Activated gamma-delta T cell treated with Interleukin-2 at 50 U/mL for 16 hours (primary cell): ENCODE measurements at places on chromosomes 2 and 18.

- DNase-seq, result no peak
These were observed 15.3 kb downstream of the MTX2 start for GRCh38 chr2:176284461-176285049.

GRCh38 chr2:184596819-184597411 lies 1.4 kb upstream of the ZNF804A start:
- DNase-seq, result no peak

DNA sequence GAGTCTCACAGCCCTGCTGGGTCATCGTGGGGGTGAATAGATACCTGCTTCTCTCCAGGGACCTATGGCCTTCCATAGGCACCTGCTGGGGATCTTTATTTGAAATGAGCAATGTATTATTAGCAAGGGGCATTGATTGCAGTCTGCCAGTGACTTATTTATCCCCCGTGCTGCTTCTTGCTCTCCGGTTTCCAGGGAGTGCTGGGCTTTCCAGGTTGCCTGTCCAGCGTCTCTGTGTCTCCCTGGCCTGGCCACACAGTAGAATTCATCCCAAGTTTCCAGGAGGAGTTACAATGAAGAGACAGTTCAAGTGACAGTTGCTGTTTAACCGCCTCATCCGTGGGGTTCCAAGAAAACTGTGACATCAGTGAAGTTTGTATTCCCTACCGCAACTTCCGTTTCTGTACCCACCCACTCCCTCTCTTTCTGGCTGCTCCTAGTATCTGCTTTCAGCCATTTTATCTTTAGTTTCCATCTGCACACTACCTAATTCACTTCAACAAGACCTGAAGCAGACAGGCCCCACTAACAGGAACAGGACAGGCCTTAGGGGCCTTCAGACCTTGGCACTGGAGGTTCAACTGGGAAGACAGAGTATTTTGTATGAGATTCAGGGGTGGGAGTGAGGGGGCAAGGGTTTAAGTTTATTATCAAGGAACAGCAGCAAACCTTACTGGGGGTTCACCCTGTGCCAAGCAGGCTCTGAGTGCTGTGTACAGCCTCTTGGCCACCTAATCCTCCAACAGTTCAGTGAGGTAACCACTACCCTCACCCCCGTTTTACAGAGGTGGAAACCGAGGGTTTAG lies 134.8 kb downstream of the PRKCE start:
- DNase-seq, result no peak

DNA sequence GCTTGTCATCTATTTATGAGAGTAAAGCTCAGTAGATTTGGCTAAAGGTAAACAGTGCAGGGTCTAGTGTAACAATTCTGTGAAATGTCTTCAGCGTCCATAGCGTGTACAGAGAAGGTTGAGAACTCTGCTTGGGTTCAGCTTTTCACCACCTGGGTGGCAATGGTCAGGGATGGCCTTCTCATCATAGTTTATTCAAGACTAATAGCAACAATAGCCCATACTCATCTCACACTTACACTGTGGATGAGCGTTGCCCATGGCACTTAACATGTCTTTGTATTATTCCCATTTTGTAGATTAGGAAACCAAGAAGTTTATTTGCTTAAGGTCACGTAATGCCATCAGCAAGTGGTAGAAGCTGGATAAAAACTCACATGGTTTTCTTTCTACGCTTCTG lies 106.8 kb upstream of the RND3 start:
- no peak for DNase-seq

DNA sequence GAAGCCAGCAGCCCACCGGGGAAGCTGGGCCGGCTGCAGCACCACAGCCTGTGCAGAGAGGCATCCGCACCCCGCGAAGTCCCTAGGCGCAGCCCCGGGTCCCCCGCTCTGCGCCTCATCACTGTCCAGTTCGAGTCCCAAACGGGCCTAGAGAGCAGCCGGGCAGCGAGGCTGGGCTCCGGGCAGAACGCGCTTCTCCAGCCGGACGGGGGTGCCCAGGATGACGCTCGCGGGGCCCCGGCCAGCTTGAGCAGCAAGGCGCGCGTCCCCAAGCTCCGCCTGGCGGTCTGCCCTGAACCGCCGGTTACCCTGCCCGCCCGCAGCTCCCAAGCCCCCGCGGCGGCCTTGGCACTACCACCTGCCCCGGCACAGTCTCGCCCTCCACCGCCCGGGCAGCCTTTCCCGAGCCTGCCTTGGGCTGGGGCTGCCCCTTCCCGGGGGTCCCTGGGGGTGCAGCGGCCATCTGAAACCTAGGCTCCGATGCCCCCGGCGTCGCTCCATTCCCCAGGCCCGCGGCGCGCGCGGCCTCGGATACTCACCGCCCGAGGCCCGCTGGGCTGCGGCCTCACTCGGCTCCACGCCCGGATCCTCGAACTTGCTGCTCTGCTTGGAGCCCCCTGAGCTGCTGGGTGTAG lies 591 bp downstream of the SLC16A14 start:
- peak; percentile 10 for DNase-seq

DNA sequence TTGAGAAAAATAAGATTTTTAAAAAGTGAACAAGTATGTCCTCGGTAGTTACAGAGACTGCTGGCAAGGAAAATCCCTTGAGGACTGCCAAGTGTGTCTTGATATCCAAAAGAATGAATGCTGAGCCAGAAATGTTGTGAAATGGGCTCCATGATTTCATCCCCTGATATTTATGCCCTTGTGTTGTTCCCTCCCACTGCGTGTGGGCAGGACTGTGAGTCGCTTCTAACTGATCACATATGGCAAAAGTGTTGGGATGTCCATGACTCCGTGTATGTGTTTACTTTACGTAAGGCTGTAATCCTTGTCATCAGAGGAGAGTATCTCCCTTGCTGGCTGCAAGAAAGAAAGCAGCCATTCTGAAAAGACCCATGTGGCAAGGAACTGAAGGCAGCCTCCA lies 285.1 kb downstream of the SS18 start:
- DNase-seq, result no peak

DNA sequence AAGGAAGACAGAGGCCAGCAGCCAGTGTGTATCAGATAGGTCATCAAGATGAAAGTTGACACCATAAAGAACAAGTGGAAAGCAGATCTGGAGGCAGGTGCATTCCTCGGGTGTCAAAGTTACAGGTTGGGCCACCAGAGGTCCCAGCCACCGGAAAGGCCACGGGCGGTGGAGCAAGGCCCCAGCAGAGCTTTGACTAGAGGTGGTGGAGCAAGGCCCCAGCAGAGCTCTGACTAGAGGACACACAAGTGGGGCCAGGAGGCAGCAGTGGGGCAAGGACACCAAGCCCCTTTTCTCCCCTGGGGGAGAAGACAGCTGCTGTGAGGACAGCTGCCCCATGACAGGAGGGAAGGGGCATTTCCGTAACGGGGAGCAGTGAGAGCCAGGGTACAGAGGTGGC lies 115.1 kb downstream of the GYPC start:
- DNase-seq, result no peak

DNA sequence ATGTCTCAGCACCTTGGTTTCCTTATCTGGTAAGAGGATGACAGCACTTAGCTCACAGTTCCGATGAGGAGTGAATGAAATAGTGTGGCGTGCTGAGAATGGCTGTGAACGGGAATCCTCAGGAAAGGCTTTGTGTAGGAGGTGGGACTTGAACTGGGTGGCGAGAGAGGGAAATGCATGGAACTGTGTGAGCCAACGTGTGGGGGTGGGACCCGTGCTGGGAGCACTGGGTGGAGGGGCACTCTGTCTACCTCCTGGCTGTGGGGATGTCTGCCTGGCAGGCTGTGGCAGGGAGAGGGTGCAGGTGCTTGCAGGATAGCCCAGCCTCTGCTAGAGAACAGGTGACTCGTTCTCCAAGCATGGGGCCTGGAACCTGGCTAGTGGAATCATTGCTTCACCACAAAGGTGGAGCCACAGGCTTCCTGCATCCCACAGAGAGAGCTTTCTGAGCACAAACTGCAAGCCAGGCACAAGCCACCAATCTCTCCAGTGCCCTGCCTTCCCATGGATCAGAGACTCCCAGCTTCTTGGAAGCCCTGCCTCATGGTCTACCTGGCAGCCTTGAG lies 145.2 kb downstream of the CELF4 start:
- DNase-seq, result no peak

DNA sequence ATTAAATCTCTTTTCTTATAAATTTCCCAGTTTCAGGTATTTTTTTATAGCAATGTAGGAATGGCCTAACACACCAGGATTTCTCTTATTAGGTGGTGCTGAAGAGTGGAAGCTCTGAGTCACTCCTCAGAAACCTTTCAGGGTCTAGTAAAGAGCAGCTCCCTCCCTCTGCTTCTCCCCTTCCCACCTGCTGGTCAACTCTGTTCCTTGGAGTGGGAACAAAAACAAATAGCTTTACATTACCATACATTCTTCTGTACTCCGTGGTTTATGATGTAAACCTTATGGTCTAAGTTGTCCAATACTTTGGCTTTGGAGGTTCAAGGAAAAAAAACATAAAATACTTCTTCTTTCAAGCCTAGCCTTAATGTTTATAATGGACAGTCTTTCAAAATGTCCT lies 2.7 kb upstream of the IL1R1 start:
- no peak for DNase-seq

DNA sequence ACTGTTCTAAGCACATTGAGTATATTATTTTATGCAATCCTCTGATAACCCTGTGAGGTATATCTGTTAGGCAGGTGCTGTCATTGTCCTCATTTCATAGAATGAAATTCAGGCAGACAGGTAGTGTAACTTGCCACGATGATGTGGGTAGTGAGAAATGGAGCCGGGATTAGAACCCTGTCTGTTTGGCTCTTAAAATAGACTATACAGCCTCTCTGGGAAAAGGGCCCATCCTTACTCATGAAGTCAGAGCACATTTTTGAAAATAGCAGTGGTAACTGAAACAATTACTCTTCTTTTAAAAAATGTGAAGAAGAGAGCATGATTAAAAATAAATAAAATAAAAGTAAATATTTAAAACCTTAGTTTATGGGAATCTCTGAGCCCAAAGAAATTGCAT lies 23.0 kb downstream of the FAM171B start:
- DNase-seq, result no peak

DNA sequence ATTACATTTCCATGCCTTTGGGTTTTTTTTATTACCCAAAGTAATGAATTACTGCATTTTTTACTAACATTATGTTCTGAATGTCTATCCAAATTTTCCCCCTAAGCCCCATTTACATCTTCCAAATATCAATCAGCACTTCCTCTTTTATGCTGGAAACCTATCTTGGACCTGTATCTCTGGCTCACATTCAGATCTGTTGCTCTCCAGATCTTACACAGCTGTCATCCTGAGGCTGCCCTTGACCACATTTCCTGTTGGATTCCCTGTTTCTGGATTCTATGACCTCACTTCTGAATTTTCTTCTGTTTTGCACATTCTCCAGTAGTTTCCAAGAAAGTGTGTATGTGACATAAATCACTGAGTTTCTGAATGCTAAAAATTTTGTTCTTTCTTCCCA lies 146.7 kb downstream of the PDE1A start:
- no peak for DNase-seq

GRCh38 chr2:25372405-25373268 lies 30.9 kb upstream of the DNMT3A start:
- no peak for DNase-seq

DNA sequence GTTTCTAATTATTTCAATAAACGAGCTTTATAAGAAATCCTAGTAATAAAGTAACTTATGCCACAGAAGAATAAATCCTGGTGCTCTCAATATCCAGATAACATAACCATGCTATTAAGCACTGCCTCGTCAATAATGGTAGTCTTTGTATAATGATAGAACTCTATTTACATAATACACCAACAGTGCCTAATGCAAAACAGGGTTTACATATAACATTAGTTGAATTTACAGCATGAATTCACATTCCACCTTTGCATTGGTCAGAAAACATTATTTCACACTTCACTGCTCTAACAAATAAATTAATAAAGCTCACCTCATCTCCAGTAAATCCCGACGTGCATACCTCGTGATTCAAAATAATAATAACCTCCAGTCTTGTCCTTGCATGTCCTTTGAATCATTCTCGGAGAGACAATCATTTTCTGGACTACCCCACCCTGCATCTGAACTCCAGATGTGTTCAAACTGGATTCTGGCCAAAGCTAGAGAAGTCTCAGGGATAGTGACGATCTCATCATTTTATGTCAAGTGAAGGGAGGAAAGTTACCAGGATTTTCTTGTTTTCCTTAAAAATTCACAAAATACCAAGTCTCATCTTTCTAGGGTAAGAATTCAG lies 189.2 kb downstream of the NCKAP5 start:
- no peak for DNase-seq

DNA sequence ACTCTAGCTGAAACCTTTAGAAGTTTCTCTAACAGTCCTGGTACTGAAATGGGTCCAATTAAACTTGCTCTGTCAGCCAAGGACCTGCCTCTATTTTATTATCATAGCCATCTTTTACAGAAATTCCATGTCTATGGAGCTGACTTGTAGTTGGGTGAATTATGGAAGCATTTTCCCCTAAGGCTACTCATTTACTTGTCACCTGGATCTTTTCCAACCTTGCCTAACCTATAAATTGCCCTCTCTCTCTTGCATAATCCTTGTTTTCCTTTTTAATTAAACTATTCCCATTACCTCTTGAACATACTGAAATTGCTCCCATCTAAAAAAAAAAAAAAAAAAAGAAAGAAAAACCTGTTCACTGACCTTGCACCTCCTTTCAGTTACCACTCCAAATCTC lies 74.6 kb upstream of the DOK6 start:
- no peak for DNase-seq

DNA sequence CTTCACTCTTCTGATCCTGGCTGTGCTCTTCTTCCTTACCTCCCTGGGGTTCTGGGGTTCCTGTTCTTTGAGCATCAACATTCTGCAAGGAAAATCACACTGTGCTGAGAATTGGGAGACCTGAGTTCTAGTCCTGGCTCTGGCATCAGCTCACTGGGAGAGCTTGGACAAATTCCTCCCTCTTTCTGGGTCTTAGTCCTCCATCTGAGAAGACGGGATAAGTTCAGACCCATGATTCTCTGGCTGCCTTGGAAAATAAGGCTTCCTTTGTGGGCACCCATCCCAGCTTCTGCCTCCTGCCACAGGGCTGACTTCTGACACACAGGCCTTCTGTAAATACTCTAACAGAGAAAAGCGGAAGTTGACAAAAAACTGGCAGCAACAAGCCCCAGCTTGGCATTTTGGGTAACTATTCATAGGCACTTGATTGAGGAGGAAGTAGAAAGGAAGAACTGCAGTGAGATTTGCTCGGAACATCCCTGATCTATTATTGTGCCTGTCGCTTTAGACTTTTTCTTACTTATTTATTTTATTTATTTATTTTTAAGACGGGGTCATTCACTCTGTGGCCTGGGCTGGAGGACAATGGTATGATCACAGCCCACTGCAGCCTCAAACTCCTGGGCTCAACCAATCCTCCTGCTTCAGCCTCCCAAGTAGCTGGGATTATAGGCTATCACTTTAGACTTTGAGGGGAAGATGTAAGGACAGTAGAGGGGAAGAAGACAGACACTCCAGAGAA lies 7.9 kb downstream of the PCBP1 start:
- peak; percentile 48 for DNase-seq

GRCh38 chr2:149020432-149020851 lies 18.1 kb upstream of the LYPD6B start:
- no peak for DNase-seq

DNA sequence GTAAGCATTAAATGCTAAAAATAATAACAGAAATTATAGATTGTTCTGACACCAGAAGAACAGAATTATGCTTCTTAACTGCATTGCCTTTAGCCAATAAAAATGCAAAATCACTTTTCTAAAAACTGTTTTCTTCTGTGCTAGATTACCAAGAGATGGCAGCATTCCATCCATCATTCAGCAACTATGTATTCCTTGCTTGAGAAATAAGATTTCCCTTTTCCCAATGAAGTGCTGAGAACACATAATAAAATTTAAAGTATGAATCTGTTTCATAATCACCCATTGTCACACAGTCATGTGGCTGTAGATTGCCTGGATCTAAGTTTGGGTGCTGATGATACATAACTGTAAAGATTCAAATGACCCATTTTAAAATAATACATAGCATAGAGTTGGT lies 504.2 kb downstream of the TDRD15 start:
- DNase-seq, result no peak

- no peak for DNase-seq
These were observed 128.6 kb upstream of the ZSWIM2 start for GRCh38 chr2:186977433-186978045.
